ENCODE measurements at places on chromosomes 1 and 21.

GRCh38 chr1:14578156-14578555 is 20.3 kb upstream of the KAZN start:
- no peak for DNase-seq

- no peak for DNase-seq
Measured at GRCh38 chr1:214548988-214549387, 2.4 kb downstream of the PTPN14 start.

- no peak for DNase-seq
Measured at GRCh38 chr21:38878379-38879179, 72.8 kb downstream of the ETS2 start.

DNA sequence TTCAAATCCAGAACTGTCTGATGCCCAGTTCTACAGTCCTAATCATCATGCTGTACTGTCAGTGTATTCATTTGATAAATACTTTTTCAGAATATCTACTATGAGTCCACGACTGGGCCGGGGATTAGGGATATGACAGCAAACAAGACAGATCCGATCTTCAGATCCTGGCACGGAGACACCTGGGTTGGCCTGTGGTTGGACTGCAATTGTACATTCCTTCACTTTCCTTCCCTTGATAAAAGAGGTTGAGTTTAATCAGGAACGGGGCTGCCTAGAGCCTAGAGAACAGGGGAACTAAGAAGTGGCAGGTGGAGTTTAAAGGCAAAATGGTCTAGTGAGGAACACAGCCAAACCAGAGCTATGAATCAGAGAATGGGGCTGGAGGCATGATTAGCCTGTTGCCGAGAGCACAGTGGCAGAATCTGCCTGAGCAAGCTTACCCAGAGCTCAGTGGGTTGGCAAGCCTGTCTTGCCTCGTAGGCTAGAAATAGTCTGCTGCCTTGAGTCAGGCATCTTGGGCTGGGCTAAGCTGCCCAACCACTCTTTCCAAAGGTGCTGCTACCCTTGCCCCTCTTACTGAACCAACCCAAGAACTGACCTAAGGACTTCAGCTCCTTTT is 38.1 kb upstream of the PTCH2 start:
- no peak for DNase-seq

GRCh38 chr1:159168043-159168442 is 3.4 kb upstream of the CADM3 start:
- no peak for DNase-seq

DNA sequence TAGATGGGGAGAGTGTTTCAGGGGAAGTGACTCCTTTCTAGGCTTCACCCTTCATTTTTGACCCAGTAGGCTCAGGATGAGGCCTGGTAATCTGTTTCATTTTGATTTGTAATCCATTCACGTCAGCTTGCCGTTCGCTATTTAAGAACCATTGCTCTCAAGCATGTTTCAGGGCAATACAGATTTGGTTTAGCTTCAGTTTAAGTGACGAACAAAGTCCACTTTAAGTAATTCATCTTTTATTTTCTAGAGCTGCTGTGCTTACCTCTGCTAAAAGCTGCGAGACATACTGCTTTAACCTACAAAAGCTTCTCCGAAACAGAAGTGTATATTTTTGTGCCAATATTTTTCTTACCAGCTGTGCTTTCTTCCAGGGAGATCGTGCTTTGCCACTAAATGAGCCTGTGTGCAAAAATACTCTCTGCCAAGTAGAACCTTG is 8.9 kb upstream of the FMO3 start:
- DNase-seq, result no peak

DNA sequence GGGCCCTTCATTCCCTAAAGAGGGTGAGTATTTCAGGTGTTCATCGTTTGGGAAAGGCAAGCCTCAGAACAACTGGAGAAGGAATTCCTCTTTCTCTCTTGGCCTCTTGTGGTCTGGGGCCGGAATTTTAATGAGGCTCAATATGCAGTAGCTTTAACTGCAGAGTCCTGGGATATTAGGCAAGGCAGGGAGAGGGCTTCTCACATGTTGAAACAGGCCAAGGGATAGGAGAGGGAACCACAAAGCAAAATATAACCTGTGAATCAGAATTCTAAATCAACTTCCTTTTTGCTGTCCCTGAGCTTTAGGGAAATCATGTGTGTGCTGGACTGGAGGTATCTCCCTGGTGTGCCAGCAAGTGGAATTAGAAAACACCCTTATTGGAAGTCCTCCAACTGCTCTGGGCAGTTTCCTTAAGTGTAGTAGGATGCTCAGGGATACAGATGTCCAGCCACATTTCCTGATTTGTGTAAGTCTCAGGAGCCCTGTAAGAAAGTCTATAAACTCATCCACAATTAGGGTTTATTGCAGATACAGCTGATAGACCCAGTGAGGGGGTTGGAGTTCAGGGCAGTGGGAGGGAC is 215.8 kb upstream of the ZRANB2 start:
- DNase-seq, result no peak

DNA sequence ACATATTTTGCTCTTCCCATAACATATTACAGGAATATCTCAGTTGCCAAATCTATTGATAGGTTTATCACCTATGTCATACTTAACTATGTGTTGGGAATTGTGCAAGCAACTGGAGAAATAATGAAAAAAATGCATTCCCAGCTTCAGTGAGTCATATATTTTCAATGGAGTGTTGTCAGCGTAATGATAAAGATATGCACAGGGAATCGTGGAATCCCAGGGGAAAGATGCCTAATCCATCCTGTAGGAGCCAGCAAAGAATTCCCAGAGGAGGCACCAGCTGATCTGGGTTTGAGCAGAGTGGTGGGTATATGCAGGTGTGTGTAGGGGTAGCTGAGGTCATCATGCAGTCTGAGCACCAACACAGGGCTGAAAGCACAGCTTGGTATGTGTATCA is 213.3 kb upstream of the DAB1 start:
- DNase-seq, result no peak

- no peak for DNase-seq
Measured at GRCh38 chr1:62229932-62230331, 35.3 kb downstream of the L1TD1 start.

DNA sequence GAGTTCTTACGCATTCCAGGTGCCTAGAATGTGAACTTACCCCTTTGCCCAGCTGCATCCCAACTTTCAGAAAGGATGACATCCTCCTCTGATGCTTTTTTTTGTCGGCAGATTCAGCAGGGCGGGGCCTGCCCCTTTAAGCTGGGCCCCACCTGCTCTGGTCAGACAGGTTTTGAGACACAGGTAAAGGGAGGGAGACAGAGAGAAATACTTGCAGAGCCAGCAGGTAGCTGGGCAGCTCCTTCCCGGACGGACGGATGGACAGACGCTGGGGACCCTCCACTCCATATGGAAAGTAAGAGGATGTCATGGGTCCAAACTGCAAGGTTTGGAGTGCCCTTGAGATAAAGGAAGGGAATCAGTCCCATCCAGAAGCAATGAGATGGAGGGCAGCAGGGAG is at the start of gene TMEM79:
TSS of gene TMEM79 (plus strand) at position 214 of the 400 bp plus-strand sequence. CDS start 902 bp downstream, outside the sequence.
- DNase-seq, result no peak

DNA sequence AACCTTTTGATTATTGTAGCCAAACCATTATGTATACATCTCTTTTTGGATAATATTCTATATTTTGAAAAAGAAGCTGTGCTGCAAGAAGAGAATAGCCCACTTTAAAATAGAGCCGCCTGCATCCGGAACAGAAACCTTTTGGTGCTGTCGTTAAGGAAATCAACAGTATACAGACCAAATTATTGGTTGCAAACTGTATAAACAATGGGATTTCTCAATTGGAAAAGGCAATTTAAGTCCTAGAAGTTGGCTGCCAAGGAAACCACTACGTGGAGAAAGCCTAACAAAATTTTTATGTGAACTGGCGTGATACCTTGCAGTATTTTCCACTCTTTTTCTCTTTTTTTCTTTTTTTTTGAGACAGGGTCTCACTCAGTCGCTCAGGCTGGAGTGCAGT is 25.8 kb downstream of the DESI2 start:
- no peak for DNase-seq

DNA sequence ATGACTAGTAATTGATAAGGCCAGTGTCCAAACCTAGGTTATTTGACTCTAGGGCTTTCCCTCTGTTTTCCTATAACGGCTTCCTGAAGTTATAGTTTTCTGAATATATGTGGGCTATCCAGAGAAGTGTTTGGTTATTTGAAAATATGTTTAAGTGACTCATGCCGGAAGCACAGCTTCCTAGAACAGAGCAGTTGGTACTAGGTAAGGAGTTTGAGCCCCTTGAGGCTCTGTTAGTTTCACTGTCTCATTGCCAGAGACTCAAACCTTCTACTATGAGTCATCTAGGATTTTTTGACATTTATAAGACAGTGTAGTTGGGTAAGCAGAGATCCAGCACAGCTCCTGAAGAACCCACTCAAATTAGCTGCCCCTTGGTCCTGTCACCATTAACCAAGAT is 27.1 kb upstream of the LEPR start:
- no peak for DNase-seq

DNA sequence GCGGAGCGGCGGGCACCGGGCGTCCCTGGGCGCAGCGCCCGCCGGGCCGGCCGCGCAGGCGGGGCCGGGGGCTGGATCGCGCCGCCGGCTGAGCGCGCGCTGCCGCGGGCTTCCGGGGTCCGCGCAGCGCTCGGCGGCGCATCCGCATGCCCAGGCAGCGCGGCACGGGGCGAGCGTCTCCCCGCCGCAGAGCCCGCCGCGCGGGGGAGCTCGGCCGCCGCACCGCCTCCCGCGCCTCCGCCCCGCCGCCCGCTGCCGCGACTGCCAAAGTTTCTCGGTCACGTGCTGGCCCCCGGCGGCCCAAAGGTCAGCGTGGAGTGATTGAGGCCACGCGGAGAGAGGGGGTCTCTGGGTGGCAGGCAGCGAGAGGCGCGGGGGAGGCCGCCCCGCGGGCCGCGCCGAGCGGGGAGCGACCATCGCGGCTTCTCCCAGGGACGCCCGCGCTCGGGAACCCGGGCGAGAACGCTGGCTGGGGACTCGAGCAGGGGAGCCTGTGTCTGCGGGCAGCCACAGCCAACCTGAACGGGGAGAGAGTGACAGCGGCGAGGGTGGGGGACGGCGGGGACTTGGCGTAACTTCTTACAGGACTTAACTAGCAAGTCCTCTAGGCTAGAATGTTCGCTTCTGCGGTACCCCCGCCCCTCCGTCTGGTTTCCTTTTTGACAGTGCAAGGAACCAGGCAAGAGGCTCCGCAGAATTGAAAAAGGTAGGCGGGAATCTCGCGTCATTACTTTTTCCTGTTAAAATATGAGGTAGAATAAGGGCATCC is at the start of gene ILDR2:
TSS of gene ILDR2 (minus strand) at position 180 of the 769 bp plus-strand sequence. CDS start 272 bp downstream, outside the sequence.
- no peak for DNase-seq

GRCh38 chr1:186569856-186570255 is 108.9 kb upstream of the PDC start:
- no peak for DNase-seq

- no peak for DNase-seq
Measured at GRCh38 chr1:156858555-156858956, 361 bp downstream of the INSRR start.

DNA sequence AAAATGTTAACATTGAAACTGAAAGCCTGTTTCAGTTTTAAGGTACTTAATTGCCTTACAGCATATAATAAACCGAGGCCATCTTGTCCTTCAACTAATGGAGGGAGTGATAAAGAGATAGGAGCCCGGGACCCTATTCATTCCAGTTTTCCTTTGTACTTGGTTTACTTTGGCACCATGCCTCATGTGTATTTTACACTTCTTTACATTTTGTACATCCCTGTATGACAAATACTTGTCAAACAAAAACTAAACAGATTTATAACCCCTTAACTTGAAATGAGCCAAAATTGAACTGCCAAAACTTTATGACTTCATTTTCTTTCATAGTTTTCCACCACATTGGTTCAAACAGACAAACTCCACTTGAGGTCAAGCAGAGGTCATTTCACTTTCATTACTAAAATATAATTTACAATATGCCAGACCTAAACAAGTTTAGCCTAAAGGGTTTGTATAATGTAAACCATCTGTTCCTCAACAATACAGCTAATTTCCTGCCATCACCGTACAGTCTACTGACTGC is 30.9 kb upstream of the UBE2U start:
- no peak for DNase-seq

DNA sequence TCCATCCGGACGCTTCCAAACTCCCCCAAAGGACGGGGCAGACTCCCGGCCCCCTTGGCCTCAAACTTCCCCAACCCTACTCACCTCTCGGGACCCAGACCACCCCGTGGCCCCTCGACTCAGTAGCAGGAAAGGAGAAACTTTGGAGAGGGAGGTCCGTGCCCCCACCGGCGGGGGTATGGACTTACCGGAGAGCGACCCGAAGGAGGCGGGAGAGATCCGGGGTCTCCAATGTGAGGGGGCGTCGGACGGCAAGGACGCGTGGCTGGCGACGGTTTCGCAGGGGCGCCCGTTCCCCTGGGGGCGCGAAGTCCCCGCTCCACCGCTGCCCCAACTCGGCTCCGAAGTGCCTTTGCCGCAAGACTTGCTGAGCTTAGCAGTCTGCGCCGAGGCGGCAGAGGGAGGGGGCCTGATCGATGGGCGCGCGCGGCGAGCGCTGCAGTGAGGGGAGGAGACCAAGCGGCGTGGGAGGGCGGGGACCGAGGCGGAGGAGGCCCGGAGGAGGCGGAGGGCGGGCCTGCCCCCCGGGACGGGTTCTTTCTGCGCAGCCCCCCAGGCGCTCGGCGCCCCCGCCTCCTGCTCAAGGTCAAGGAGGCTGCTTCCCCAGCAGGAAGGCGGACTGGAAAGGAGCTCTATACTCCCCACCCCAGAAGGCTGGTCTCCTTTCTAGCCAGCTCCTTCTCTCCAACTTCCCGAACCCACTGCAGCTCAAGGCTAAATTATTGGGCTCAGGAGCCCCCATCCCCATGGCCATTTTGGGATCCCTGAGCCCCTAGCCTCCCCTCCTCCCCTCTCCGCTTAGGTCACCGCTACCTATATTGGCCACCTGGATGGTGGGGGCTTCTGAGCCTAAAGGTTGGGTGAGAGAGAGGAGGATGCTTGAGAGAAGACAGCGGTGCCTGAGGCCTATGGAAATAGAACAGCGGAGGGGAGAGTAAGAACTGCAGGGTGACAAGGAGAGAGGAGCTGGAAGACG is at the start of gene SYT2:
TSS of gene SYT2 (minus strand) at position 385 of the 976 bp plus-strand sequence. CDS start 104,682 bp downstream, outside the sequence.
- DNase-seq, result peak; percentile 15

DNA sequence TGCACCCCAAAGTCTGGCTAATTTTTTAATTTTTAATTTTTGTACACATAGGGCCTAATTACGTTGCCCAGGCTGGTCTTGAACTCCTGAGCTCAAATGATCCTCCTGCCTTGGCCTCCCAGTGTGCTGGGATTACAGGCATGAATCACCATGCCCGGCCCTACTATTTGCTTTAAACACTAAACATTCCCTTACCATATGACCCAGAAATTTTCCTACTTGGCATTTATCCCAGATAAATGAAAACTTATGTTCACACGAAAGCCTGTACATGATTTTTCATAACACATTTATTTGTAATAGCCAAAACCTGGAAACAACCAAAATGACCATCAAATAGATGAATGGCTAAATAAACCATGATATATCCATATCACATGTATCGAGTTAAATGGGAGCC is 35.8 kb downstream of the NDUFS5 start:
- DNase-seq, result no peak

DNA sequence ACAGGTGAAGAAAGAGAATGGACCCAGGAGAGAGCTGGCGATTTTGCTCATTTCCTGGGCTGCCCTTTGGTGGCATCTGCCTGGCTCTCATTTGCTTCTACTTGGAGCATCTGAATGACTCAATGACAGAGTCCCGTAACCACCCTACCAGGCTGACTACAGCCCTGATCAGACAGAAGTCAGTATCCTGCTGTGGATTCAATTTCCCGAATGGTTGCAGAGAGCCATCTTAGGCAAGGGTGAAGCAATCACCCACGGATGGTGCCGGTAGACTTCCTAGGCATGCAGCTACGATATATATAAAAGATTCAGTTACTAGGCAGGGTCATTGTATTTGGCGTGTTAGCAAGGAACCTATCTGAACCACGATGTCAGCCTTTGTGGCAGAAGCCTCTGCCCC is 10.2 kb downstream of the AJAP1 start:
- no peak for DNase-seq

Measured in cerebellar nuclear complex (tissue), 1 donor.